CD4-positive, alpha-beta T cell treated with Interleukin-10 for 1 hour (primary cell): ENCODE measurements at places on chromosomes 2 and 18.

GRCh38 chr2:10957391-10957790, 45.7 kb downstream of the KCNF1 start:
- no peak for DNase-seq

- no peak for DNase-seq
These were observed 31.6 kb downstream of the BAZ2B start for GRCh38 chr2:159584796-159585195.

- DNase-seq, result no peak
These were observed 1204.0 kb upstream of the ZEB2 start for GRCh38 chr2:145723872-145724271.

DNA sequence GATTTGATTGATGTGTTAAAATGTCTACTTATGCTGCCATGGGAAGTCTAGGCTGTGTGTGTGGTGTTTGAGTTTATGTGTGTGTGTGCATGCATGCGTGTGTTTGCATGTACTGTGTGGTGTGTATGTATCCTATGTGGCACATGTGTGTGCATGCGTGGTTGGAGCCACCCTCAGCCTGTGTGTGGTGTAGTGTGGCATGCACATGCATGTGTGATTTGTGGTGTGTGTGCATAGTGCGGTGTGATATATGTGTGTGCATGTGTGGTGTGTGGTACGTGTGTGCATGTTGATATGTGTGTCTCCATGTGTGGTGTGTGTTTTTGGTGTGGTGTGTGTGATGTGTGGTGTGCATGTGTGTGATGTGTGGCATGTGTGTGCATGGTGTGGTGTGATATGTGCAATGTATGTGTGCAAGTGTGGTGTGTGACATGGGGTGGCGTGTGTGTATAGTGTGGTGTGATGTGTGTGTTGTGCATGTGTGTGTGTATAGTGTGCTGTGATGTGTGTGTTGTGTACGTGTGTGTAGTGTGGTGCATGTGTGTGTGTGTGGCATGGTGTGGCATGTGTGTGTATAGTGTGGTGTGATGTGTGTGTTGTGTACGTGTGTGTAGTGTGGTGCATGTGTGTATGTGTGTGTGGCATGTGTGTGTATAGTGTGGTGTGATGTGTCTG, 66.6 kb upstream of the HDAC4 start:
- DNase-seq, result no peak

DNA sequence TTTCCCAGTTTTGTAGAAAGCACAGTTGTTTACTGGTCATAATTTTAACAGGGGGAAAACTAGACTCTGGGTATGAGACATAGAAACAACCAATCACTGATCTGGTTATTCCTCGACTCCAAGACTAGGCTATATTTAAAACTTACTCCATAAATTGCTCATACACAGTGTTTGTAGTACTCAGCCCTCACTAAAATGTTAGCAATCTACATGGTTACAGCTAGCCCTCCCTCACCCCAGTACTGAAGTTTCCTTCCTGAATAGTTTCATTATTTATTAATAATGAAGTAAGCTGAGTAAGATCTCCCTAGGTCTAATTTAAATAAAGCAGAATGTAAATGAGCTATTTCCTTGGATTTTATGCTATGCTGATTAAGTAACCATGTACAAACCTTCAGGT, 275.1 kb downstream of the CDH20 start:
- no peak for DNase-seq

- DNase-seq, result no peak
These were observed 13.0 kb upstream of the SLC9A2 start for GRCh38 chr2:102606353-102606752.

GRCh38 chr18:9726175-9726574, 18.1 kb downstream of the RAB31 start:
- no peak for DNase-seq

GRCh38 chr18:80191907-80192652, 55.2 kb downstream of the PARD6G start:
- DNase-seq, result no peak

DNA sequence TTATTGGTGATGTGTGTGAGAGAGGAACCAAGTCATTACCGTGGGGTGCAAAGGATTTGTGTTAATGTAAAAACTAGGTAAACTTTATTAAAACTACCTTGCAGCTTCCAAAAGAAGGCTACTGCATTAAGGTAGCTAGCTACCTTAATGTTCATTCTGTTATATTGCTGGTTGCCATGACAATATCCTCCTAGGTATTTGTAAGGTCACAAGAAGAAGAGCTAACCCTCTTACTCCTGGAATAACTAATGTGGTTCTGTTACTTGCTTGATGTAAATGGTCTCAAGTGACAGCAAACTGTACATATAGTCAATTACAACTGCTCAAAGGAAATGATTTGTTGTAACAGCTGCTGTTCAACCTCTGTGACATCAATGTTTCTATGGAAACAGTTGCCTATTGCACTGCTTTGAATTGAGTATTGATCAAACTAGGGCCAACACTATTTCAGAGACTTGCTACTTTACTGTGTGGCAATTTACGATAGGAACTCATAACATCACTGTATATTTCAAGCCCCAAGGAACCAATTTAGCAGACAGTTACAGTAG, 319.8 kb upstream of the HNRNPA3 start:
- no peak for DNase-seq

DNA sequence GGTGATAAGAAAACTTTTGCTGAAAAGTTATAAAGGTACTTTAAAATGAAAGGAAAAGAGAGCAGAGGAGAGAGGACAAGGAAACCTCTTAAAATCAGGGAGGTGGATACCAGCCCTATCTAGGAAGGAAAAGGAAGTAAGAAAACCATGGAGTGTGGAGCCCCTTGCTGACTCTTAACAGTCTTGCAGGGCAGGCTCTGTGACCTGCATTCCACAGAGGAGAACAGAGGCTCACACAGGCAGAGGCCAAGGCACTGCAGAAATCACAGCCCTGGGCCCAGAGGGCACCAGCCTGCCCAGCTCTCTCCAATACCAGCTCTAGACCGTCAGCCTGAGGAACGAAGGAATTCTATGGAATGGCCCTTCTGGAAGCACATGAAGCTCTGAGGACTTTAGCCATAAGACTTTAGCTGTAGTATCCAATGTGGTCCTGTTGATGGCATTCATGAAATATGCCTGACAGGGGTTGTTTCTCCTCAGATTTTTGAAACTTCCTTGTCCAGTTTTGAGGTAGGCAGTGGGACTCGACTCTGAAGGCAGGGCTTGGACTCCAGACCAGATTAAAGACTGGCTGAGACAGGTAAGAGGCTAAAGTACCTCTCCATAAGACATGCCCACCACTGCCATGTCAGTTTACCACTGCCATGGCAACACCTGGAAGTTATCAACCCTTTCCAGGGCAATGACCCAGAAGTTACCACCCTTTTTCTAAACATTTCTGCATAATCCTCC, 216.3 kb downstream of the ANAPC1 start:
- DNase-seq, result no peak

DNA sequence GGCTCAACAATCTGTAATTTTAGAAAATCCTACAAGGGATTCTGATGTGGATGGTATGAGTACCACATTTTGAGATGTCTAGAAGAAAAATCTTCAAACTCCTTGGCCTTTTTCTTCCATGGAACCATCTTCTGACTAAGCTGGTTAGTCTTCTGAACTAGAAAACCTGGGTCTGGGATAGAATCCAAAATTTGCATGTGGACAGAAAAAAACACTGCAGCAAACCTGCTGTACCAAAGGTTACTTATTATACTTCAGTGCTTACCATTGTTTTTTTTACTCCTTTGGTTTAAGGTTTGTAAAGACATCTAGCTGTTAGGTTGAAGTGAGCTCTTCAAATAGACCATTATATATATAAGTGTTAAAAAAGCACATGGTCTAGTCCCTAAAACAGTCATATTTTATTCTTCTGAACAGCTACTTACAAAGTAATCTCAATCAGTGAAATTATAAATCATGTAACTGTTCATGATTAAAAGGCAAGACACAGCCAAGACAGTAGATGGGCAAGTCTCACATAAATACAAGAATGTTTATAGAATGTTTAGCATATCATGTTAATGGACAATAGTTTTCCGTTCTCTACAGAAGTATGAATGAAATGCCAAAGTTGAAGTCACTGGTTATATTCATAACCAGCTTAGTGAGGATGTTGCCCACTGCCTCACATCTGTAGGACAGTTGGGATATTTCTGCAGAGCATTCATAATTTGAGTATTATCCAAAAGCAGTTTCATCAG, 85.5 kb downstream of the ORC4 start:
- no peak for DNase-seq

- no peak for DNase-seq
These were observed 125.7 kb downstream of the PDE1A start for GRCh38 chr2:182301093-182301492.

- DNase-seq, result no peak
These were observed 692.7 kb downstream of the SOCS6 start for GRCh38 chr18:70981400-70982140.

- DNase-seq, result no peak
These were observed 286.0 kb downstream of the TRIB2 start for GRCh38 chr2:13002536-13003331.

- DNase-seq, result no peak
These were observed 17.1 kb upstream of the YWHAQ start for GRCh38 chr2:9647884-9648283.

GRCh38 chr18:79379251-79379905, 16.4 kb upstream of the NFATC1 start:
- DNase-seq, result no peak

DNA sequence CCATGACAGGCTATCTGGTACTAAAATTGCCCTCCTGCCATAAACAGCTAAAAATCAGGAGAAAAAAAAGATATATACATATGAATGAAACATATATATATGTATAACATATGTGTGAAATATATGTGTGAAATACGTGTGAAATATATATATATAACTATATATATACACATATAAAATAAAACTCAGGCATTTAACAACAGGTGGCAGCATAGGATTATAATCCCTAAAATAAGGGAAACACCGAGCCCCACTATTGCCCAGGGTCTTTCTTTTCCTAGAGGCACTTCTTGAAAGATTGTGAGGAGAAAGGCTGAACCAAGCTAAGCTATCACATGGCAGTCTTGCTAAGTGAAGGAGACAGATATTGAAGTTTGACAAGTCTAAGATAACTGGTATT, 65.9 kb upstream of the CYTIP start:
- no peak for DNase-seq

- DNase-seq, result no peak
These were observed 52.4 kb downstream of the PMS1 start for GRCh38 chr2:189836644-189837043.

DNA sequence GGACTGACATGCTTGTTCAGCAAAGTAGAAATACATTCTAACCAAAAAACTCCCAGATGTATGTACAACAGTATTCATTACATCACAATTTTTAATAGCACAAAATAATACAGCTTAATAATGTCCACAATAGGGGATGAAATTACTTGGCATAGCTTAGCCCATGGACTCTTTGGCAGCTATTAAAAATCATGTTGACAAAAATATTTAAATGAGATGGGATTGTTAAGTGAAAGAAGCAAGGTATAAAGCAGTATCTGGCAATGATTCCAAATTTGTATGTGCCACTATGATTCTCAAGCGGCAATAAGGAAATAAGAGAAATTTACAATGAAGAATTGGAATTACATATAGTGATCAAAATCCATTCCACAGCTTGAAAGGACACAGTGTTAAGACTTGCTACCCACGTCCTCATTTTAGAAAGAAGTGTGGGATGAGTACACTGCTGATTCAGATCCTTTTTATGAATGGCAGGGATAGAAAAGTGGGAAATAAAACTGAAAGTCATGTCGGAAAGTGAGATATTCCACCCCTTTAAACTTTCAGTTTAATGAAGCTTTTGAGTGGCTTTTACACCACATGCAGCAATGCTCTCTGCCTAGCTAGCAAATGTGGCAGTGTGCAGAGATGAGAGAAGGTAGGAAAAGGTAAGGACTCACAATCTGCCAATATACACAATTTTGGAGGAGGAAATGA, 2.4 kb downstream of the GAREM1 start:
- no peak for DNase-seq

- no peak for DNase-seq
These were observed 109.9 kb upstream of the PTPRM start for GRCh38 chr18:7457262-7457661.

- no peak for DNase-seq
These were observed 228.5 kb downstream of the CDCA7 start for GRCh38 chr2:173583196-173583595.

DNA sequence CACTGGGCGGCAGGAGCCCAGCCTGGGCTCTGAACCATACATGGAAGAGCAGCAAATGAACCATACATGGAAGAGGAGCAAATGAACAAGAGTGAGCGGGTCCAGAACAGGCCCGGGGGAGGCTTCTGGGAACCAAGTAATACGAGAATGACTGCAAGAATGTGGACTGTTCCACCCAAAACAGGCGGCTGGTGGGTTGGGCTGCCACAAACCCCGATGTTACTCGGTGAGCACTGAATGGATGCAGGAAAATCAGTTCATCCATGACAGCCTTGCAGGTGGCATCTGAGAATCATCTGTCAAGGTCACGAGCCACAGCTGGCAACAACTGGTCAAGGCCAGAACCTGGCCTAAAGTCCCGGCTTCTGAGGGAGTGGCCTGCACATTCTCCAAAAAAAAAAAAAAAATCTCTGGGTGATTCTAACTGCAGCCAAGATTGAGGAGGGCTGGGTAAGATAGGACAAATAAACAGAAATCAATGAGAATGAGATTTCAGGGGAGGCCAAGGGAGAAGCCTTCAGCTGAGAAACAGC, 106.1 kb downstream of the ZNF516 start:
- DNase-seq, result no peak

DNA sequence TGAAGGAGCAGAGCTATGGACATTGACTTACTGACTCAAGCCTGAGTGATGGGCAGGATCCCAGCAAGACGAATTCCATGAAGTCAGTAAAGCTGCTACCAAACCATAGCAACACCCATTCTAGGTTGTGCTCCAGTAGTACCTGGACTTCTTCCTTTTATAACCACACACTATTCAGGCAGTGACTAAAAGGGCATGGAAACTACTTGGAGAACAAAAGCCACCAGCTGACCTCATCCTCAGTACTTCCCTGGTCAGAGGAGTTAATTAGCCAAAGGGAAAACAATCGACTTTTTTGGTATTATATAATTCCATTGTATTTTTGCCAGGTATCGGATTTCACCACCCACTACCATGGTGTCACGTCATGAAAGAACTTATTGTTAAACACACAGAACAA, 237.1 kb downstream of the TTC32 start:
- DNase-seq, result no peak

DNA sequence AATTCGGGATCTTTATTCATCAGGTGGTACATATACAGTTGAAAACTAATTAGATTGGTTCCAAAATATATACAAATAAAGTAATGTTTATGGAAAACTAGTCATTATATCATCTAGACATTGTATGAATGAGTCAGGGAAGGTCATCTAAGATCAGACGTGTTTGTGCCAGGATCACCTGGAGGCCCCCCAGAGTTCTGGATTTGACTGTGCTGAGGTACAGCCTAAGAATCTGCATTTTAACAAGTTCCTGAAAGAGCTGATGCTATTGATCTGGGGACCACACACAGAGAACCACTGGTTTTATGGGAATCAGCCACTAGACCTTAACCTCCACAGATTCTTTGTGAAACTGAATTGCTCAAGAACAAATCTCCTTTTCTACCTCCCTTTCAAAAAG, 43.2 kb downstream of the PARD6G start:
- no peak for DNase-seq

GRCh38 chr2:120783371-120783791, 47.7 kb downstream of the GLI2 start:
- DNase-seq, result no peak
